ENCODE measurements at places on chromosomes 4 and X. TPM values are rescaled to one million over a fixed set of nuclear protein-coding genes. Genes with fewer than 3 reads are reported as not detected.

Gene EMCN
- total RNA-seq, result 3.3 TPM

Gene NPY1R
- total RNA-seq, result 5.7 TPM

GRCh38 chr4:31045724-31046318 is 325.7 kb downstream of the PCDH7 start:
- no peaks in the 10 kb centered on the region for H3K27me3 ChIP-seq
- H3K36me3 ChIP-seq, result no peaks in the 10 kb centered on the region
- H3K27ac ChIP-seq, result no peak overlapping the region
- no peaks in the 10 kb centered on the region for H3K4me1 ChIP-seq

DNA sequence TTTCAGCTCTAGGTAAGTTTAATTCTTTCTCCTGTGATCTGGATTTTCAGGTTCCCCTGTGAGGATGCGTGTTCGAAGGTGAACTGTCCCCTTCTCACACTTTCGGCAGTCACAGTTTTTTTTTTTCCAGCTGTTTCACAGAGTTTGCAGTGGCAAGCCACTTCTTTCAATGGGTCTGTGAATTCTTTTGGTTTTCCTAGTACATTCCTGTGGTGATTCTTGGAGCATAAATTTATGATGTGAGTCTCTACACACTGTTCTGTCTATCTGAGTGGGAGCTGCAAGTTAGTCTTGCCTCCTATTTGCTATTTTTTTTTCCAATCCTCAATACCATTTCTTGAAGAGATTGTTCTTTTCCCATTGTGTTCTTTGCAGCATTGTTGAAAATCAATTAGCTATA is 595.5 kb downstream of the RAPGEF2 start:
- no peak overlapping the region for H3K27ac ChIP-seq
- H3K4me1 ChIP-seq, result no peaks in the 10 kb centered on the region
- H3K36me3 ChIP-seq, result no peaks in the 10 kb centered on the region
- H3K4me3 ChIP-seq, result no peak overlapping the region
- H3K27me3 ChIP-seq, result no peaks in the 10 kb centered on the region

DNA sequence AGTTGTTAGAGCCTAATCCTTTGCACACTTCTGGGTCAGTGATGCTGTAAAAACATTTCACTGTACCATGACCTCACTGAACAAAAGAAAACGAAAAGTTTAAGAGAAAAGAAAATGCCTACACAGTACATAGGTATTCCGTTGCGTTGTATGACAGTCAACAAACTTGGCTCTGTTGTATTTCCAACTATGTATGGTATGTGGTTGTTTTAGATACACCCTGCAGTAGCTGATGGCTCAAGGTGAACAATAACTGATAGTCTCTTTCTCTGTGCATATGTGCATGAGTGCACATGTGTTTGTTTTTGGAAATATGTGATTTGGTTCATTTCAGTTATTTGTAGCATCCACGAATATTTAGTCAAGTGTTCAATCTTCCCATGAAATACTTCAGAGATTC is 176.0 kb downstream of the BMPR1B start:
- H3K27me3 ChIP-seq, result no peaks in the 10 kb centered on the region
- H3K4me1 ChIP-seq, result no peaks in the 10 kb centered on the region
- H3K4me3 ChIP-seq, result no peak overlapping the region
- DNase-seq, result no peak
- no peaks in the 10 kb centered on the region for H3K36me3 ChIP-seq
- H3K27ac ChIP-seq, result no peak overlapping the region
